ENCODE measurements at places on chromosomes 13 and 19.

DNA sequence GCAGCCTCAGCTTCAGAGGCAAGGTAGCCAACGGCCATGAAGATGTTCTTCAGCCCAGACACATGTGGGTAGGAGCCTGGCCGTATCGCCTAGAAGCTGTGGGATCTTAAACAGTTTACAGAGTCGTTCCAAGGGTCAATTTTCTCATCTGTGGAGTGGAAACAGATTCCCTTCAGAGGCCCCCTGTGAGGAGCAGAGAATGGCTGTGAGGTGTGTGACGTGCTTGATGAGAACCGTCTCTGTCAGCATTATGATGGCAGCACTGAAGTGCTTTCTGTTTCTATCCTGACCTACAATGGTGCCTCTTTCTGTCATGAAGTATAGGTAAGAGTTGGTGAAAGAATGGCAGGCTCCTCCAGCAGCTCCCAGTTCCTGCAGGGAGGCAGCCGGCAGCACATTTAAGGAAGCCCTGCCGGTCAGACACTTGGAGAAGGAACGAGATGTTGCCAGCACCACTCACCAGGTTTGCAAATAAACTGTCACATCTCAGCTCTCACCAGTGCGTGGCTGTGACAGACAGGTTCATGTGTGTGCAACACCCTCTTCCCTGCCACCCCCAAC is 277.3 kb downstream of the FOXO1 start:
- peak; percentile 53 for DNase-seq

DNA sequence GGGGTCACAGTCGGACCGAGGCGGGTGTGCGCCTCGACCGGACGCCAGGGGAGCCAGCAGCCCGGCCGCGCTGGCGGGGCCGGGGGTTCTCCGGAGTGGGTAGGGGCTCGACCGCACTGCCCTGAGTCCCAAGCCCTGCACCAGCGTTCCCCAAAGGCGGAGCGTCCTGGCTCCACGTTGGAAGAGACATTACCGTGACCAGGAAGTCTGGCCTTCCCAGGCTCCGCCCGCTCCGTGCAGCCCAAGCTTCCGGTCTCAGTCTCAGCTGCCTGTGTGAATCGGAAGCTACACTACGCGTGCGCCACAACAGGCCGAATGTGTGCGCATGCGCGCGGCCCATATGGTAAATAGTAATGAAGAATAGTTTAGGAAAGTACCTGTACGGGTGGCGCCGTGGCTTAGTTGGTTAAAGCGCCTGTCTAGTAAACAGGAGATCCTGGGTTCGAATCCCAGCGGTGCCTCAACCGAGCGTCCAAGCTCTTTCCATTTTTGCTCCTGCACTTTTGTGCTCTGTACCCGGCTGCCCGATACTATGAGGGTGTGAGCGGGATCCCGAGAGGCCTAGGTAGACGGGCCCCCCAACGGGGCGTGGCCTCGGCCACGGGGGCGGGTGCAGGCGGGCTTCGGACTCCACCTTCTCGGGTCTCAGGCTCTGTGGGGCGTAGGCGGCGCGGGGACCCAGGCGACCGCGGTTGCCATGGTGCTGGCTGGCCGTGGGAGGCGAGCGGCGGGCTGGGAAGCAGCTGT is 17.3 kb upstream of the LRP3 start:
- DNase-seq, result peak; percentile 94

DNA sequence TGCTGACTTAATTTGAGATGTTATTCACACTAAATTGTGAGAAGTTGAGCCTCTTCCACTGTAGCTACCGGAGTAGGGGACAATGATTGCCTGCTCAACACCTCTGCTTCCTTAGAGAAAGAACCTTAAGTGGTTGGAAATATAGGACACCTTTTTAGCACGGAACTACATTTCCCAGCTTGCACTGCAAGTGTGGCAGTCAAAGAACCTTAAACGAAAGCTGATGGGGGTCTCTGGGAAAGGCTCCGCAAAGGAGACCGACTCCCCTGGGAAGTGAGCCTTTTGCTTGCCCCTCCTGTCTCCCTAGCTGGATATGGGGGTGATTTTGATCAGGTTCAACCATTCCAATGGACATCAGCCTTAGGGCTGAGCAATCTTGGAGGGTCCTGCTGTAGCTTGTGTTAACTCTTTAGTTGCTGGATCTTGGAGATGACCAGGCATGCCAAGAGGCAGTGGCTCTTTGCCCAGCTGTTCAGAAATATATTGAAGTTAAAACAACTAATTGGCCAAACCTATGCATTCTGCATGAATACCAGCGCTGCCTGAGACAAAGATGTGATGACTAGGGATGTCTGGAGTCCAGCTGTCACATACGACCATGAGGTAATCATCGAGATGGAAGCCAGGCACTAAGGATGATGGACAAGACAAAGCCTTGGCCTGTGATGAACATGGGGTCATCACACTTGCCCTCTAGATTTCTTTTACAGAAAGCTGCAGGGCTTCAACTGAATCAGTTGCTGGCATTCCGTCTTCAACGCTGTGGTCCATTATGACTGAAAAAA is 286.5 kb downstream of the FOXO1 start:
- no peak for DNase-seq

DNA sequence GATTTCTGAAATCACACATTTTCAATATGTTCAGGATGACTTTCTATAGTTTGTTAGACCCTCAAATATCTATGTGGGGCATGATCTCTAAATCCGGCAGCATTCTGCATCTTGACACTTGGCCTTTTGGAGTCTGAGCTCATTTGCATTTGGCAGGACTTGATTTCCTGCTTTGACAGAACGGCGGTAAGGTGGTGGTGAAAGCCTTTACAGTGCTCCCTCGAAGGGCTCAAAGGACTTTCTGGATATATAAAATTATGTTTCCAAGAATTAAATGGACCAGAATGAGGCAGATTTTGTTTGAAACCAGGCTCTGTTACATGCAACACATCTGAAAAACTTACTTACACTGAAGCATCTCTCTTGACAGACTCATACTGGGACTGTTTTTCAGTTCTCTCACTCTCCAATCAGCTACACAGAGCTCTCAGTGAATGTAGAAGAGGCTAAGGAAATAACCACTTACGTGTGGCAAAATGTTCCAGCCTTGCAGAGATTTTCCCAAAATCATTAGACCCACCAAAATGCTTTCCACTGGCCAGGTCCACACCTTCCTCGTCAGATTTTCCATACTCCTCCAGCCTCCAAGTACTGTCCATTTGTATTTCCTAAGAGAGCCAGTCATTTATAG is 207.2 kb downstream of the SPRY2 start:
- DNase-seq, result no peak

DNA sequence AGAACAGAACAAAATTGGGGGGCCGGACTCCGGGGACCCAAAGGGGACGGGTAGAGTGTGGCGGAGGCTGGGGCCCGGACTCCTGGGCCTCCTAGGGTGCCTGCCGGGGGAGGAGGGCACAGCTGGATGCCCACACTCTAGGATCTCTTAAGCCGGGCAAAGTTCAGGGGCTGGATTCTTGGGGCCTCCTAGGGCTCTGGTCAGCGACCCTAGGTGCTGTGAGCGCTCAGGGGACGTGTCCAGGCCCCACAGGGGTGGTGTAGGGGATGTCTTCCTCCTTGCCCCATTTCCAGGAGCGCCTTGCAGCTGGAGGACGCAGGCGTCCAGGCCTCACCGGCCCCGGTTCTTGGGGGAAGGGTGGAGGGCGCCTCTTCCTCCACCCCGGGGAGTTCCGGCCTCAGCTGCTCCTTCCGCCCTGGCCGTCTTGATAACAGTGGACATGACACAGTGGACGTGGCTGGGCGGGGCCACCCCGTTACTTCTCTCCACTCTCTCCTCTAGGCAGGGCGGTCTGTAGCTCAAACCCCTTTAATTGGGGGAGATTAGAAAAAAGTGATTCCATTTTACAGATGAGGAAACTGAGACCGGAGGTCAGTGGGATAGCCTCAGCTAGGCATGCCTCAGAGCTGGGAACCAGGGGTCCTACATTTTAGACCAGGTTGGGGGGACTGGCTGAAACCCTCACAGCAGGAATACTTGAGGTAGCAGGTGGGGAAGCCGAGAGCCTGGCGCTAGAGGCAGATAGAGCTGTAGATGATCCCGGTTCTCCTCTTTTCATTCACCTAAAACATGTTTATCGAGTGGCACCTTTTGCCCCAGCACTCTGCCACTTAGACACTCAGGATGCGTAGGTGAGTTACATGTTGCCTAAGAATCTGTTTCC is 705 bp downstream of the STXBP2 start:
- DNase-seq, result no peak

DNA sequence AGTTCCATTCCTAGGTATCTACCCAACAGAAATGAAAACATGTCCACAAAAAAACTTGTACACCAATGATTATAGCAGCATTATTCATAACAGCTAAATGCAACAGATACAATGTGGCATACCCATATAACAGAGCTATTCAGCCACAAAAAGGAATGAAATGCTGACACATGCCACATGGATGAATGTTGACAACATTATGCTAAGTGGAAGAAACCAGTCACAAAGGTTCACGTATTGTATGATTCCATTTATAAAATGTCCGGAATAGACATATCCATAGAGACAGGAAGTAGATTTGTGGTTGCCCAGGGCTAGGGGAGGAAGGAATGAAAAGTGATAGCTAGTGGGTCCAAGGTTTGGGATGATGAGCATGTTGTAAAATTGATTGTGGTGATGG is 10.8 kb downstream of the CRYL1 start:
- no peak for DNase-seq

DNA sequence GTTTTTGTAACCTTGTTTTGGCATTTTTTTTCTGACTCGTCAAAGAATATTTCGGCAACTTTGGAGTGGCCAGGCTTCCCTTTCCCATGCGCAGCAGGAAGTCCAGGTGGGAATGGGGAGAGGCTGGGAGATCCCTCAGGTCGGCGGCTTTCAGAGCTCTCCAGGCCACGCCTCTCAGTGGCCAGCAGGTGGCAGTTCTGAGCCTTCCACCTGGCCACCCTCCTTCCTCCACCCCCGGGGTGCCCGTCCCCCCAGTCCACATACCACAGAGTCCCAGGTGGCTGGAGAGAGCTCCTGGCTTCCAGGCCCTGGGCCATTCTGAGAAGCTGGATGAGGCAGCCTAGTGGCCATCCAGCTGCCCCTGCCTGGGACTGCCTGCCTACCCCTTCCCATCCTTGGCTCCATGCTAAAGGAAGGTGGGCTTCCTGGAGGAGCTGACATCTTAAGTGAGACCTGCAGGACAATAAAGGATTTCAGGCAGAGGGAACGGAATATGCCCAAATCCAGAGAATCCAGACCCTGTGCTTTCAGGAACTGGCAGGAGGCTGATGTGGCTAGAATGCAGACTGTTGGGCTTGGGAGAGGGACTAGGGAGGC is 46.3 kb downstream of the CCNE1 start:
- DNase-seq, result peak; percentile 31

GRCh38 chr19:3125900-3126524 is 9.8 kb upstream of the GNA15 start:
- DNase-seq, result peak; percentile 66

DNA sequence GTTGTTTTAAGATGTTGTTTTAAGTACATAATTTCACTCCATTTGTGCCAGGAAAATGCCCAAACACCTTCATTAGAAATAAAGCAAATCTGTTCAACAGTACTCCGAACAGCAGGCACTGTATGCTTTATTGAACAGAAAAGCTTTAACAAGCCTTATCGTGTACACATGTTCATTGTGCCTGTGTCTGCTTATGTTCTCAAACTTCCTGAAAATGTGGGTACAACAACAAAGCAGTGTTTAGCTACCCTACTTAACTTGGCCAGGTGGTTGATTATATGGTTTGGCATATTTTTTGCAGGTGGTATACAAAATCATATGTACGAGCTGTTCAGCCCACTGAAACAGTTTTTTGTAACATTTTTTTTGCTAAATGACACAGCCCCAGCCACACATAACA is 718.0 kb downstream of the DACH1 start:
- no peak for DNase-seq

- DNase-seq, result no peak
These were observed 718.5 kb downstream of the EFNB2 start for GRCh38 chr13:105816994-105817393.

GRCh38 chr19:2150794-2151338 is 500 bp downstream of the AP3D1 start:
- no peak for DNase-seq

GRCh38 chr13:52738719-52739467 is 727 bp downstream of the CNMD start:
- DNase-seq, result no peak

DNA sequence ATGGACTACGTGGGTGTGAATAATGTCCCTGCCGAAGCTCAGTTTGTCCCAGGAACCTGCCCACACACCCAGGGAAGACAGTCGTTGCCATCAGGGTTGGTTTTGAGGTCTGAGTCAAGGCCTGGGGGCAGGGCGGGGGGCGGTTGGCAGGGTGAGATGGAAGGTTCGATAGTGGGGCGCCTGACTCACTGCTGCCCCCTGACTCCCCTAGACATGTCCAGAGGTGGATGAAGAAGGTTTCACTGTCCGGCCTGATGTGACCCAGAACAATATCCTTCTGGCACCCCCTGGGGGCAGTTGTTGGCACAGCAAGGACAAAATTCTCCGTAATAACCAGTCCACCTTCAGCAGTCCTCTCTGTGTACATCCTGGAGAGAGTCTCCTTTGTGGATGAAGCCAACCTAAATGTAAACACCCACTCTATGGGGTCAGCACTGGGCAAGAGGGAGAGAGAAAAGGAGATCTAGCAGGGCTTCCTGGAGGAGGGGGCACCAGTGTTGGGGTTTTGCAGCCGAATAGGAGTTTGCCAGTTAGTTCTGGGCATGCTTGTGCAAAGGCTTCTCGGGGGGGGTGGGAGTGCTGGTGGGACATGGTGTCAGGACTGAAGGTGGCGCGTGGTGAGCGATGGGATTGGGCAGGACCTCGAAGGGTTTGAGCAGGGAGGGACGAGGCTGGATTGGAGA is 19.6 kb upstream of the B3GNT3 start:
- DNase-seq, result no peak

DNA sequence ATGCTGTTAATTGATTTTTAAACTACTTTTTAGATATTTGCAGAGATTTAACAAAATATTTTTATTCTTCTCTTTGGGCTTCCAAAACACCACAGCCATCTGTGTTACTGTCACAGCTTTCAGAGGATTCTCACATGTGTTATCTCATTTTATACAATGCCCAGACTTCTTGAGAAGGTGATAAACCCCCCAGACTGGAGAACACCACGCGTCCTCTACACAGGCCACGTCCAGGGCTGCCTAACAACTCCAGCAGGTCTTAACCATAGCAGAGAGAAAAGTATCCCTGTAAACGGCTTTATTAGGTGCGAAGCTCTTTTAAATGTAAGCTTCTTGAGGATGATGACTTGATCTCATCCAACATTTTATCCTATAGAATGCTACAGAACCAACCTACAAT is 2.0 kb downstream of the GPR183 start:
- DNase-seq, result no peak

DNA sequence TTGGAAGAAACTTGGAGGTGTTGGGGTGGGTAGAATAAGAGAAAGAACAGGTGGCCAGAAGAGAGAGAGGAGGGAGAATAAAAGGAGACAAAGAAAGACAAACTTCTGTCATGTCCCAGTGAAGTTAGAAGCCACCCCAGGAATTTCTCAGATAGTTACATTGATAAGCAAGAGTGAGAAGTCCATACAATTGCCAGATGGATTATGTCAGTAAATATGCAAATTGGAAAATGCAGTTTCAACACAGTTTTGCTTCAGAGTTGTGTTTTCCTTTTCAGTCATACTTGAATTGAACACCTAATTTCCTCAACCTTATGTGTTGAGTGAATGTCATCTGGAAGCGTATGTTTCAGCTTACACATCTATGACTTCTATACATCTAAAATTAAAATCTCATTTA is 139.2 kb downstream of the RXFP2 start:
- DNase-seq, result no peak

GRCh38 chr13:75357576-75358289 is 124.2 kb downstream of the TBC1D4 start:
- DNase-seq, result peak; percentile 61

All from CD4-positive, alpha-beta T cell treated with Interleukin-6 at 100 ng/mL for 8 hours (primary cell).